HFF-Myc (cell line): ENCODE measurements at places on chromosomes 16 and 17.

- no peak for DNase-seq
Measured at GRCh38 chr17:44989552-44990138, 21.5 kb upstream of the C1QL1 start.

DNA sequence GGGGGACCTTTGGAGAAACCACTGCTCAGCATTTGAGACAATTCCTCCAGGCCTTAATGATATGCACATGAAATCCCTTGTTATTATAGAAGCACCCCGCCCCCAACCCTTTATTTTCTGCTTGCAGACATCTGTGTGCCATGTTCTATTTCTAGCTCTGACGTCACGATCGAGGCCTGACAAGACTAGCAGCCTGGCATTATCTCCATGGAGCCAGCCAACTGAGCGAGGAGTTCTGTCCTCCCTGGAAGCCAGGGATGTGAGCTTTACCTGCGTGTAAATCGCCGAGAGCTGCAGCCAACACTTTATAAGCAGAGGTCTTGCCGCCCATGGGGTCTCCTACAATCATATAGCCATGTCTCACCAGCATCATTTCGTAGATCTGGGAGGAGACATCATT is 116.9 kb downstream of the DNAH3 start:
- DNase-seq = no peak

GRCh38 chr16:64543441-64543840 is 578.4 kb downstream of the CDH11 start:
- peak; percentile 16 for DNase-seq

GRCh38 chr17:14805348-14805747 is 459.8 kb downstream of the PMP22 start:
- no peak for DNase-seq

DNA sequence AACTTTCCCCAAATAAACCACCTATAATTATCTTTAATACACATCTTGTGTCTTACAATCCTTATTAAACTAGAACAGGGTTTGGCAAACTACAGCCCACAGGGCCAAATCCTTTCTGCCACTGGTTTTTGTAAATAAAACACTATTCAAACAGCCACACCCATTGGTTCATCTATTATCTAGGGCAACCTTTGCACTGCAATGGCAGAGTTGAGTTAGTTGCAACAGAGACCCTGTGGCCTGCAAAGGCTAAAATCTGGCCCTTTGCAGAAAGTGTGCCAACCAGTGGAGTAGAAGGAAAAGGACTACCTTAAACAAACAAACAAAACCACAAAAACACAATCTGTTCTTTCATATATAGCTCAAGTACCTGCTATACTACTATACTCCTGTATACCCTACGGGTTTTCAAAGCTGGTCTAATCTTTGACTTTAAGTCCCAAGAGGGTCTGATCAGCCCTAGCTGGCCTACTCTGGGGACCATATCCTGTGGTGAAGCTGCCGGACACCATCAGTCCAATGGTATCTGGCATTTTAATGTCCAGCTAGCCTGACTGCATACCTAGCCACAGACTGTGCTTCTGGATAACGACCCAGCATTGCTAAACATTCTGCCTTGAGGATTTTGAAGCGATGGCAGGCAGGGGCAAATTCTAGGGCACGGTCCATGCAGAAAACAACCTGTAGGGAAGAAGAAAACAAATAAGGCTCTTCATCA is 23.3 kb downstream of the CNP start:
- no peak for DNase-seq

- DNase-seq = no peak
Measured at GRCh38 chr17:62033317-62033716, 31.8 kb downstream of the MED13 start.

GRCh38 chr16:7422036-7422888 is 89.6 kb downstream of the RBFOX1 start:
- DNase-seq = no peak

GRCh38 chr16:17261197-17261858 is 209.4 kb downstream of the XYLT1 start:
- DNase-seq = no peak

GRCh38 chr17:32946375-32947135 is 18.6 kb downstream of the TMEM98 start:
- DNase-seq = no peak

GRCh38 chr17:65030618-65031017 is 25.9 kb downstream of the GNA13 start:
- DNase-seq = no peak

GRCh38 chr16:68356919-68357286 is 46.1 kb downstream of the PRMT7 start:
- no peak for DNase-seq

- DNase-seq = no peak
Measured at GRCh38 chr16:50765260-50765659, 23.4 kb downstream of the CYLD start.
